Stimulated activated CD4-positive, alpha-beta T cell treated with anti-CD3 and anti-CD28 coated beads, TNF-alpha, amount 100 ng/mL, for 1 hour (primary cell): ENCODE measurements at places on chromosomes 12 and 14.

DNA sequence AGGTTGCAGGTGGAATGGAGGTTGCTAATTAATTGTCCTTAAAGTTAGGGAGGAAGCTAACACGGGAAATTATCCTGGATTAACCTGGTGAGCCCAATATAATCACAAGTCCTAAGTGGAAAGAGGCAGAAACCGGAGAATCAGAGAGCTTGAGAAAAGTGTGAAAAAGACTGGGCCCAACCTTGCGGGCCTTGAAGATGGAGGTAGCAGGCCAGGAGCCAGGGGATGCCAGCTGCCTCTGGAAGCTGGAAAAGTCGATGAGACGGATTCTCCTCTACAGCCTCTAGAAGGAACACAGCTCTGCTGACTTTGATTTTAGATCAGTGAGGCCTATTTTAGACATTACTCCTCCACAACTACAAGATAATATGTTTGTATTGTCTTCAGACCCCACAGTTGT, 2.1 kb downstream of the SDR9C7 start:
- no peak for DNase-seq

DNA sequence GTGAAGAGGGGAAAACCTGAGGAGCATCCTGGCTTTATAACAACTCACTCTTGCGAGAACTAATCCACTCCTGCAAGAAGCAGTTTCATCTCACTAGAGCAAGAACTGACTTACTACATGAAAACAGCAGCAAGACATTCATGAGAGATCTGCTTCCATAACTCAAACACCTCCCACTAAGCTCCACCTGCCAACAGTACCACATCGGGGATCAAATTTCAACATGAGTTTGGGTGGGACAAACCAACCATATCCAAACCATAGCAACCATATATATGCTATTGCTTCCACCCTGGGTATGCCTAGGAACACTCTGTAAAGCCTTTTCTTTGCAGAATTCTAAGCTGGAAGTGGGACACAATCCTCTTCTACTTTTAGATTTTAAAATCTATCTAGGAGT, 13.9 kb upstream of the AVPR1A start:
- no peak for DNase-seq

- DNase-seq: no peak
These were observed 6.7 kb downstream of the GPR132 start for GRCh38 chr14:105058521-105059034.

GRCh38 chr14:69133206-69134125, 19.5 kb downstream of the DCAF5 start:
- DNase-seq: no peak

GRCh38 chr12:84986586-84986985, 49.5 kb downstream of the TSPAN19 start:
- DNase-seq: no peak

- no peak for DNase-seq
These were observed 9.8 kb upstream of the RILPL2 start for GRCh38 chr12:123446333-123446713.

GRCh38 chr14:94128216-94128839, 1.1 kb downstream of the IFI27L2 start:
- DNase-seq: no peak

DNA sequence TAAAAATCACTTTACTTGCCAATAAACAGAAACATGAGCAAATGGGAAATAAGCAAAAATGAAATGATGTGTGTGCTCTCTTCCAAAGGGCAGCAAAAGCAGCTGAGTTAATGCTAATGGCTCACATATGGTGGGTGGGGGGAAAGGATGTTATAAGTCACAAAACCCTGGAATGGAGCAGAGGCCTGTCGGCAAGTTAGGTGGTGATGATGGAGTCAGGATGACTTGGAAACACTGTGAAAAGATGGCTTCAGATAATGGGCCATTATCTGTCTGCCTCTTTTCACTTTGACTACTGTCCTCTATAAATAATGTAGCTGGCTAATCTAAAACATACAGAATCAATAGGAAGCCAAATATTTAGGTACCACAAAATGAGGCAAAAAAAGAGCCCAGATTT, 228.7 kb downstream of the APAF1 start:
- no peak for DNase-seq

DNA sequence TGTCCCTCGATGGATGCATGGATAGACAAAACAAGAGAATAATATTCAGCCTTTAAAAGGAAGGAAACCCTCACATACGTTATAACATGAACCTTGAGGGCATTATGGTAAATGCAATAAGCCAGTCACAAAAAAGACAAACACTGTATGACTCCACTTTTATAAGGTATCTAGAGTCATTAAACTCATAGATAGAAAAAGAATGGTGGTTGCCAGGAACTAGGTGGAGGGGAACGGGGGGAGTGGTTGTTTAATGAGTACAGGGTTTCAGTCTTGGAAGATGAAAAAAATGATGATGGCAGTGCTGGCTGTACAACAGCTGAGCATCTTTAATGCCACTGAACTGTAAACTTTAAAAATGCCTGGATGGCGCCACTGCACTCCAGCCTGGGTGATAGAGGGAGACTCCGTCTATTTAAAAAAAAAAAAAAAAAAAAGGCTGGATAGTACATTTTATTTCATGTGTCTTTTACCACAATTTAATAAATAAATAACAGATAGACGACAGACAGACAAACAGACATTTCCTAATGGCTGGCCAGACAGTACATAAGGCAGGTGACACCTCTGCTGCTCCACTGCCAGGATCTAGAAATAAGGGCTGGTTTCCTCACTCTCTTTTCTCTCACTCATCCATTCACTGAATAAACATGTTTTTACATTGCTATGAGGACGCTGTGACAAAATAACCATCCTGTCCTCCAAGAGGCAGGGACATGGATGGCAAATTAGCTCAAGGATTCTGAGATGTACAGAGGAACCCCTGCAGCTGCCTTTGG, 118.8 kb downstream of the FOXN3 start:
- DNase-seq: no peak

- no peak for DNase-seq
These were observed 154.8 kb upstream of the LRIG3 start for GRCh38 chr12:59075141-59075540.

DNA sequence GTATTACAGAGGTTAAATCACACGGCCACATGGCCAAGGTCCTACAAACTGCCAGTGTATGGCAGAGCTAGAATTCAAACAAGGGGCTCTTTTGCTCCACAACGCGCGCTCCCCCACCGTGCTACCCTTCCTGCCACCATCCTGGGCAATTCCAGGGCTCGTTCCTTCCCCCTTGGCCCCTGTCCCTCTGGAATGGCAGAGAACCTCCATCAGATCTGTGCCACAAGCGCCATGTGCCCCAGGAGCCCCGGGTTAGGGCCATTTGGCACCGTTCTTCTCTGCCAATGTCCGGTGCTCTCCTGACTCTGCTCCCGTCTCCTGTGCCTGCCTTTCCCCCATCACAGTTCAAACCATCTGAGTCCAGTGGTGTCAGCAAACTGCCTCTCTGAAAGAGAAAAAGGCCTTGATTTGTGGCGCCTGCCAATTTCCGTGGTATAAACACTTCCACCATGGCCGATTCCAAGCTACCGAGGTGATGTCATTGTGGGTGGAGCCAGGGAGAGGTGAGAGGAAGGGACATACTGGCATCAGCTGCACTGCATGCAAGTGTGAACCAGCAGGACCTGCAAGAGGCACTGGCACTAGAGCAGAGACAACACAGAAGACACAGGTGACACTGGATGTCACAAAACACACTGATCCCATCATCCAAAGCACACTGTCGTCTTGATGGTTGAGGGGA, 163.1 kb downstream of the CALM1 start:
- DNase-seq: no peak
